ENCODE measurements at places on chromosomes 11 and 22. TPM values are rescaled to one million over a fixed set of nuclear protein-coding genes. Genes with fewer than 3 reads are reported as not detected.

The OR52E8 gene
- not detected for polyA plus RNA-seq

The B3GAT3 gene
- 18.5 TPM for polyA plus RNA-seq

The PGA5 gene
- polyA plus RNA-seq = 6,178 TPM

DNA sequence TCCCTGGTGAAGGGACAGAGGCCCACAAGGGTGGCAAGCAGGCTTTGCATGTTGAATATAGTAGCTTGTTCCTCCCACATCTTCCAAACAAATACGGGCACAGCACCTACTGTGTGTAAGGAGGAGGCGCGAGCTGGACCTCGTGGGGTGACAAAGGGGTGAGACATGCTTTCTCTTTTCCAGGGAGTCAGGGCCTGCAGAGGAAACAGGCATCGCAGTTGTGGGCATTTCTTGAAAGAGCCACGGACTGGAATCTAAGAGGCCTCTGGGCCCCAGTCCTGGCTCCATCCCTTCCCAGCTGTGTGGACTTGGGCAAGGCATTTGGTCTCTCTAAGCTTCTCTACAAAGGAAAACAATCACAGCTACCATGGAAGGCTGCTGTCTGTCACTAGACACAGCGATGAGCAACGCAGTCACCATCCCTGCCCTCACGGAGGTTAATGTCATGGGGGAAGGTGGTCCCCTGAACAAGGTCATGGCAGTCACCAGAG is 13.0 kb upstream of the CDC42EP1 start:
- H3K4me3 ChIP-seq = no peak overlapping the region
- peak overlapping the region; percentile 98 for H3K27ac ChIP-seq
- H3K27me3 ChIP-seq = no peaks in the 10 kb centered on the region

- peaks cover 14% of the 10 kb centered on the region for H3K27me3 ChIP-seq
- no peak overlapping the region for H3K27ac ChIP-seq
- H3K4me1 ChIP-seq = peaks cover 9% of the 10 kb centered on the region
- no peak for DNase-seq
These were observed 91.5 kb downstream of the CELSR1 start for GRCh38 chr22:46445771-46446420.

The SLC29A2 gene
- 2.0 TPM for polyA plus RNA-seq

- H3K4me1 ChIP-seq = peaks cover 29% of the 10 kb centered on the region
- no peaks in the 10 kb centered on the region for H3K27me3 ChIP-seq
- peaks cover 81% of the 10 kb centered on the region for H3K36me3 ChIP-seq
- no peak for DNase-seq
These were observed 49.3 kb downstream of the SGSM3 start for GRCh38 chr22:40419718-40420117.

- H3K27me3 ChIP-seq = no peaks in the 10 kb centered on the region
- peaks cover 61% of the 10 kb centered on the region for H3K36me3 ChIP-seq
- no peak overlapping the region for H3K4me3 ChIP-seq
- DNase-seq = no peak
- peaks cover 43% of the 10 kb centered on the region for H3K4me1 ChIP-seq
These were observed 2.9 kb downstream of the SF3B2 start for GRCh38 chr11:66055021-66055420.

- no peaks in the 10 kb centered on the region for H3K4me1 ChIP-seq
- peak; percentile 53 for DNase-seq
- no peak overlapping the region for H3K27ac ChIP-seq
- H3K27me3 ChIP-seq = no peaks in the 10 kb centered on the region
These were observed 40.3 kb downstream of the ALX4 start for GRCh38 chr11:44269369-44270351.

- peaks cover 6% of the 10 kb centered on the region for H3K4me1 ChIP-seq
- no peaks in the 10 kb centered on the region for H3K27me3 ChIP-seq
- no peak overlapping the region for H3K27ac ChIP-seq
- H3K36me3 ChIP-seq = no peaks in the 10 kb centered on the region
These were observed 5.3 kb upstream of the GNAZ start for GRCh38 chr22:23065069-23065451.

The SMCO4 gene
- polyA plus RNA-seq = 89.1 TPM

- H3K4me1 ChIP-seq = no peaks in the 10 kb centered on the region
- no peaks in the 10 kb centered on the region for H3K27me3 ChIP-seq
- no peak overlapping the region for H3K4me3 ChIP-seq
- no peaks in the 10 kb centered on the region for H3K36me3 ChIP-seq
These were observed 141.9 kb downstream of the IGLL1 start for GRCh38 chr22:23438216-23438615.

GRCh38 chr22:43153899-43154298 is 2.5 kb downstream of the TSPO start:
- peaks cover 8% of the 10 kb centered on the region for H3K36me3 ChIP-seq
- H3K27ac ChIP-seq = peak overlapping the region; percentile 95
- peaks cover 79% of the 10 kb centered on the region for H3K4me1 ChIP-seq
- DNase-seq = no peak
- no peaks in the 10 kb centered on the region for H3K27me3 ChIP-seq
- peak overlapping the region; percentile 20 for H3K4me3 ChIP-seq

GRCh38 chr22:50738649-50739227 is 734 bp downstream of the ACR start:
- H3K27me3 ChIP-seq = no peaks in the 10 kb centered on the region
- no peaks in the 10 kb centered on the region for H3K4me1 ChIP-seq
- H3K36me3 ChIP-seq = no peaks in the 10 kb centered on the region
- no peak overlapping the region for H3K27ac ChIP-seq

All from stomach (tissue), 19 donors.